BJ (cell line): ENCODE measurements at places on chromosomes 11 and 22.
A peak's percentile ranks its signal among the peaks of the same experiment; 100 is the strongest.

DNA sequence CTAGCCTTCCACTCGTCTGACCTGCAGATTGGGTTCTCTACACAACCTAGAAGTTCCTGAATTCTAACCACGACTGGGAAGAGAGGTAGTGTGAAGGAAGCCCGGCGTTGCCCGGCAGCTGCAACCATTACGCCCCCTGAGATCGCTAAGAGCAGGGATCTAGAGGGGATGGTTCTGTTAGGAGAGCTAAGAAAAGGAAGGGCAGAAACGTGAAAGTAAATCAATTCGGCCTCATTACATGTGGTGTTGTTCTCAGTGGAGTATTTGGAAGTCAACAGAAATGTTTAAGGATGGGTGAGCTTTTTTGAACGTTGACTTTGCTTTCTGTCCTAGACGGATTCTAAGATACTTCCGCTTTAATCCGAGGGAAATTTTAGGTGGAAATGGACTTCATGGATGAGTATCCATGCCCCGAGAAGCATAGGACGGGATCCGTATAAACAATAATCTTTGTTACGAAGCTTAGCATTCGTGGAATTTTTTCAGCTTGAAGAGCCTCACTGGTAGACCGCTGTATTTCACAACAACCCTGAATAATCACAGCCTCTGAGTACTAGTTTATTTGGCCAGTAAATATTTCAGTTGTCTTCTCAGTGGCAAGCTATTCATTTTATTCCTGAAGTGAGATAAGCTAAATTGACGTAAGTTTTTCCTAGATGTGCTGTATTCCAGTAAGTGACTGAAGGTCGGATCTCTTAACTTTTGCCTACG, 629 bp downstream of the ATP5MG start:
- DNase-seq: peak; percentile 60

GRCh38 chr11:108926841-108927577, 262.1 kb downstream of the DDX10 start:
- DNase-seq: no peak

- no peak for DNase-seq
Measured at GRCh38 chr11:123362186-123362585, 67.9 kb upstream of the GRAMD1B start.

DNA sequence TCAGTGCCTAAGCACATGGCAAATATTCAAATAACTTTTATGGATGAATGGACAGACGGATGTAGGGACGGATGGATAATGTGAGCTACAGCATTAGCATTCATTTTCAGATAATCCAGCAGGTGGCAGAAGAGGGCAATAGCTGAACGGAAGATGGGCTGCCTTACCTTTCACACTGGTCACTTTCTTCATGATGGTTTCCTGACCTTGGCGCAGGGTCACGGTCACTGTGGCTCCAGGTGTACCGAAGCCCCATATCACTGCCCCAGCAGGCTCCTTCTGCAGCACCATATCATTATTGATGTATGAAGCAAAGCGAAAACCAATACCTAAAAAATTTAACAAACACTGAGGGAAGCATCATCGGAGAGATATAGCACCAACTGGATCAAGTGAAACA, 4.3 kb downstream of the SIAE start:
- no peak for DNase-seq

- no peak for DNase-seq
Measured at GRCh38 chr11:3949125-3949524, 93.7 kb downstream of the STIM1 start.

GRCh38 chr22:38739300-38740055, 16.3 kb downstream of the SUN2 start:
- no peak for DNase-seq

- no peak for DNase-seq
Measured at GRCh38 chr22:39068033-39068785, 8.9 kb upstream of the APOBEC3G start.

- no peak for DNase-seq
Measured at GRCh38 chr22:36375071-36375980, 12.4 kb downstream of the MYH9 start.

DNA sequence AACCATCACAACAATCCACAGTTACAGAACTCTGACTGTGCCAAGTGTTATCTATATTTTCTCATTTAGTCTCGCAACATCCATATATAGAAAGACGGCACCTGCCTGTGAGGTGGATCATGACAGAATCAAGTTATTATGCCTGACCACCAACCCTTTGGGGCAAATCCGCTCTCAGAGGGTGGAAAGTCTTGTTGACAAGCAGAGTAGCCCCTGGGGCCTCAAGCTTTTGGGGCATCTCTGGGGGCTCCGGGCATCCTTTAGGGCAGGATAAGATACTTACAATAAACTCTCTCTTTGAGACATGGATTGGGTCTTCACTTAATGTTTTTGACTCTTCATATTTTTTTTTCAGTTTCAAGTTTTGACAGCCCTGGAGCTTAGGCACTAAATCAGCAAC, 150.5 kb upstream of the NAV2 start:
- DNase-seq: no peak

GRCh38 chr11:61731211-61731951, 21.1 kb upstream of the MYRF start:
- no peak for DNase-seq
